Activated T-cell treated with anti-CD3 and anti-CD28 coated beads, Interleukin-2, amount 50 U/mL, for 72 hours (primary cell): ENCODE measurements at places on chromosomes 7 and 10.
A peak's percentile ranks its signal among the peaks of the same experiment; 100 is the strongest.

- DNase-seq: no peak
- H3K4me1 ChIP-seq: peaks cover 11% of the 10 kb centered on the region
- peaks cover 6% of the 10 kb centered on the region for H3K36me3 ChIP-seq
- no peak overlapping the region for H3K4me3 ChIP-seq
- no peaks in the 10 kb centered on the region for H3K27me3 ChIP-seq
- H3K27ac ChIP-seq: no peak overlapping the region
Observed at GRCh38 chr7:134723892-134724291, 55.5 kb upstream of the CALD1 start.

- H3K27ac ChIP-seq: no peak overlapping the region
- no peaks in the 10 kb centered on the region for H3K36me3 ChIP-seq
- no peak for DNase-seq
- H3K27me3 ChIP-seq: no peaks in the 10 kb centered on the region
- no peak overlapping the region for H3K4me3 ChIP-seq
Observed at GRCh38 chr7:85287106-85287825, 100.4 kb upstream of the SEMA3D start.

DNA sequence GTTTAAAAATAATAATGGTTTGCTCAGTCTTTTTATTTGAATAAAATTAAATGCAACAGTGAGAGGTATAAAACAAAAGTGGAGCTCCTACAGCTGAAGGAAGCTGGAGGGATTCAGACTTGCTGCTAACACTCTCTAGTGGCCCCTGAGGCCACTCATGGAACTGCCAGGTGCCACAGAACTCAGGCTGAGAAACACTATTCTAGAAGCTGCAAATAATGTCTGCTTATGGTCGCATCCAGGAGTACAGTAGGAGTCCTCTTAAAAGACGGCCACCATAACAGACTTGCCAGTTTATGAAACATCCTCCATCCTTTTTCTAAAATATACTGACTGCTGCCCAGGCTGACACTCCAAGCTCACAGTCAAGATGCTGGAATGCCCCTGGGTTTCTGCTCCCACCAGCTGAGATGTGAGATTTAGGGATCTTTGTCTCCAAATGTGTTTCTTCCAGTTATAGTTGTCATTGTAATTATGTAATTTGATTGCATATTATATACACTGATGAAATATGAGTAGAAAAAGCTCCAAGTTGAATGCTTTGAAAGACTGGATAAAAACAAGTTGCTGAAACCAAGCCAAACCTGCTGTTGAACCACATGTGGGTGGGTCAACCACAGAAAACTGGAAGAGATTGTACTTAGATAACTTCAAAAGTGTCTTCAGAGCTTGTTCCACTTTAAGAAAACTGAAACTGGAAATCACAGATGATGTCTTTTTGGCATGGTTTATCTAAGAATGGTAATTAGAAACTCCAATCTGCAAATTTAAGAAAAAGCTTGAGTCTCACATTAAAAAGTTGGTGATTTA, 213.7 kb upstream of the AOAH start:
- no peak overlapping the region for H3K27ac ChIP-seq
- no peaks in the 10 kb centered on the region for H3K4me1 ChIP-seq
- H3K36me3 ChIP-seq: peaks cover 70% of the 10 kb centered on the region
- no peak for DNase-seq

GRCh38 chr10:48437546-48437945, 131.1 kb downstream of the MAPK8 start:
- DNase-seq: no peak
- no peaks in the 10 kb centered on the region for H3K27me3 ChIP-seq
- no peak overlapping the region for H3K4me3 ChIP-seq

DNA sequence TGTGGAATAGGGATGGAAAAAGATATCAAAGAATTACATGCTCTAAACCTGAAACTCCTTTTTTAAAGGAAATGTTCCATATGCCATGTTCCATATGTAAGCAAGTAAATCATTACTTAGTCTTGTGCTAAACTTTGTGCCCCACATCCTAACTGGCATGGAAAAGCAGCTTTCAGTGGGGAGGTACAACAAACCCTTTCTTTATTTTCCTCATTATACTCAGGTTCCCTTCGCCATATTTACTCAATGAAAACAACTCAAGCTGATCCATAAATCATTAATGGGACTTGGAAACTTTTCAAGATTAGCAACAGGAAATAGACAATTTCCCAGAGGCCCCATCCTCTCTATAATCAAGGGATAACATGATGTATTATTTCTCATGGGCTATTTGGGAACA, 56.0 kb downstream of the GSAP start:
- no peak overlapping the region for H3K4me3 ChIP-seq
- H3K27ac ChIP-seq: no peak overlapping the region
- H3K27me3 ChIP-seq: peaks cover 4% of the 10 kb centered on the region
- H3K4me1 ChIP-seq: peaks cover 2% of the 10 kb centered on the region
- no peaks in the 10 kb centered on the region for H3K36me3 ChIP-seq

DNA sequence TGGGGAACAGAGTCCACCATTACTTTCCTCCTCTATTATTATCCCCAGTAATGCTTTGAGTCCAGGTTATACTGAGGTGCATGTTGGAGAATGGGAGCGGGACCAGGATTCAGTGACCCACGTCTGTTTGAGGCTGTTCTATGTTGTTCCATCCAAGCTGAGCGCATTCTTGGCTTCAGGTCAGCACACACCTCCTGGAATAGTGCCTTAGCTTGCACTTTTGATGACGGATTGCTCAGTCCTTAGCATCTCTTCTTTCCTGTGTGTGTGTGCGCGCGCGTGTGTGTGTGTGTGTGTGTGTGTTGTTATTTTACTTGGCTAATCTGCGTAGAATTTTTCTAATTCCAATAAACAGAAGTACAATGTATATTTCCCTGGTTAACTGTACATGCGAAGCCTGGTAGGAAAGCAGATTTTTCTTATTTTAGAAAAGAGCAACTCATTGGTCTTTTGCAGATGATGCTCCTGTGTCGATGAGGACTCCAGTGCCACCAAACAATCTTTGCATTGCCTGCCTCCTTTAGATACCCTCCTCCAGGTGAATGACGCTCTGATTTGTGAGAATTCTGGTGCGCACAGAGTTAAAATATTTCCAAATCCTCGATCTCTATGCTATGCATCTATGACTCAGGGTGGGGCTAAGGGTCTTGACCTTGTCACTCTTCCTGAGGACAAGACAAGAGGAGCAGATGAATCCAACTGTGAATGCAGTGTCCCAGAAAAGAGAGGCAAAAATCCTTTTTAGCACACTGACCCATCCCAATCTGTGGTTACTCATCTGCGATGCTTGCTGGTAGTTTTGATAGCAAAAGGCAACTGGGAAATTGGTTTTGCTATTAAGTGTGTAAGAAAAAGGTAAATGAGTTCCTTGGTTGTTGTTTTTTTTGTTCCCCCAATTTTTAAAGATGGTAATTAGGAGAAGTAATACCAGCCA, 13.3 kb upstream of the CELF2 start:
- peaks cover 12% of the 10 kb centered on the region for H3K4me1 ChIP-seq
- H3K27me3 ChIP-seq: peaks cover 44% of the 10 kb centered on the region
- no peaks in the 10 kb centered on the region for H3K36me3 ChIP-seq
- H3K27ac ChIP-seq: no peak overlapping the region
- DNase-seq: no peak

GRCh38 chr10:126661841-126662515, 8.5 kb downstream of the C10orf90 start:
- peaks cover 9% of the 10 kb centered on the region for H3K4me1 ChIP-seq
- no peak for DNase-seq
- no peak overlapping the region for H3K4me3 ChIP-seq
- no peaks in the 10 kb centered on the region for H3K36me3 ChIP-seq

- H3K36me3 ChIP-seq: no peaks in the 10 kb centered on the region
- H3K27ac ChIP-seq: no peak overlapping the region
- peaks cover 6% of the 10 kb centered on the region for H3K4me1 ChIP-seq
- no peaks in the 10 kb centered on the region for H3K27me3 ChIP-seq
- H3K4me3 ChIP-seq: no peak overlapping the region
Observed at GRCh38 chr7:133690740-133691139, 436.4 kb upstream of the LRGUK start.

DNA sequence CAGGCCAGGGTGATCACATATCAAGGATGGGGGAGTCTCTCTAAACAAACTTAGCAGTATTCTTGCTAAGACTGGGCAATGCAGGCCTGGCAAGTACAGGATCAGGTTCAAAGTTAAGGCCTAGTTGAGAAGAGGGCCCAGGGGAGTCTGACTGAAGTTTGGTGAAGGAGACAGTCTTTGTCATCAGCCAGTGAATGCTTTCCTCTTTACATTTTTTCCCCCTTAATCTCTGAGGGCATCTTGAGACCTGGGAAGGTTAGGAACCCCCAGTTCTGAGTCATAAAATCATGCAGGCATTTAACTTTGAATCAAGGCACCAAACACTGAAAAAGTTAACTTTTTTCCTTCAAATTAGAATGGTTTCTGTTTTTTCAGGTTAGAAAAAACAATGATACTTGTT, 311.5 kb downstream of the REEP3 start:
- H3K36me3 ChIP-seq: no peaks in the 10 kb centered on the region
- H3K4me3 ChIP-seq: no peak overlapping the region
- H3K27me3 ChIP-seq: peaks cover 6% of the 10 kb centered on the region
- H3K27ac ChIP-seq: no peak overlapping the region
- H3K4me1 ChIP-seq: no peaks in the 10 kb centered on the region

DNA sequence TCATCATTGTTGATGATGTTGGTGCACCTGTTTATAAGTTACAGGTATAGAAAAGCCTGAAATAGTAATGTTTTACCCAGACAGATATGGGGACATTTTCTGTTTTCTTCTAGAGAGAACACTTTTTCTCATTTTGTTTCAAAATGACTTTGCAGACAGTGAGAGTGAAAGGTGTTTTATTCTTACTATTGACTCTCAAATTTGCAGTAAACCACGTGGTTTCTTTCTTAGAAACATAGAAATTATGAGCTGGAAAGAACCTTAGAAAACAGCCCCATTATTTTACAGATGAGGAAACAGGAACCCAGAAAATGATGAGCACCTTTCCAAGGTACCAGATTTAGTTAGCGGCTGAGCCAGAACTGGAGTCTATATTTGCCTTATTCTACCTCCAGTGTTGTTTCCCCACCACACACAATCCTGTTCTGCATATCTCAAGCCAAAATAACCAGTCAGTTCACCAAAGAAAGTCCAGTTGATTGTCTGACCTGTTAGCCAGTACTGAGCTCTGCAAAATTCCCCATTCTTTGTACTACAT, 138.9 kb upstream of the AHR start:
- H3K27me3 ChIP-seq: peaks cover 10% of the 10 kb centered on the region
- peaks cover 56% of the 10 kb centered on the region for H3K4me1 ChIP-seq
- H3K27ac ChIP-seq: peak overlapping the region; percentile 97
- peaks cover 8% of the 10 kb centered on the region for H3K36me3 ChIP-seq

- no peak overlapping the region for H3K4me3 ChIP-seq
- DNase-seq: no peak
- no peak overlapping the region for H3K27ac ChIP-seq
- no peaks in the 10 kb centered on the region for H3K4me1 ChIP-seq
- H3K36me3 ChIP-seq: no peaks in the 10 kb centered on the region
Observed at GRCh38 chr10:69285699-69286098, 7.4 kb downstream of the HK1 start.

DNA sequence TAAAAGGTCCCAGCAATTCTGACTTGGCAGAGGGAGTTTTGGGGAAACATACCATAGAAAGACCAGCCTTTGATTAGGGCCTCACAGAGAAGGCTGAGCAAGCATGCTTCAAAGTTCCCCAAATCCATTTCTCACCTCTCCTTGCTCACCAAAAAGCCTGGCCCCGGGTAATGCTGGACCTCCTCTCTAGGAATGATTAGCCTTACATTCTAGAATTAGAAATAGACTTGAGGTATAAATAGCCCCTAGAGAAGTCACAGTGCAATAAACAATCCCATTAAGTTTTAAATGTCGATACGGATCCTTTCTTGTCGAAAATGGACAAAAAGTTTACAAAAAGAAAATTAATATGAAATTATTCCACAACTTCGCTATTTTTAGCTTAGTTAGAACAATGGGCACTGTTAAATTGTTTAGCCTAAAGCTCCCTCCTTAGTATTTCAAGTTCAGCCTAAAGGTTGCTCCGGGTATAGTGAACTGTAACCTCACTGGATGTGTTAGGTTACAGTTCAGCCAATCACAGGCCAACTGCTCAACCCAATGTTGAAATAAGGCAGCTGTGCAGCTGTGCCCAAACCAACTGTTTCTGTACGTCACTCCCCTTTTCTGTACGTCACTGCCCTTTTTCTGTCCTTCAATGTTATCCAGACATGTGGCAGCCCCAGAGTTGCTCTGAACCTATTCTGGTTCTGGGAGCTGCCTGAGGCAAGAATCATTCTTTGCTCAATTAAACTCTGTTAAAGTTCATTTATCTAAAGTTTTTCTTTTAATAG, 7.9 kb upstream of the GSDME start:
- no peaks in the 10 kb centered on the region for H3K4me1 ChIP-seq
- DNase-seq: no peak
- peaks cover 43% of the 10 kb centered on the region for H3K27me3 ChIP-seq
- no peak overlapping the region for H3K27ac ChIP-seq
- H3K36me3 ChIP-seq: peaks cover 5% of the 10 kb centered on the region

DNA sequence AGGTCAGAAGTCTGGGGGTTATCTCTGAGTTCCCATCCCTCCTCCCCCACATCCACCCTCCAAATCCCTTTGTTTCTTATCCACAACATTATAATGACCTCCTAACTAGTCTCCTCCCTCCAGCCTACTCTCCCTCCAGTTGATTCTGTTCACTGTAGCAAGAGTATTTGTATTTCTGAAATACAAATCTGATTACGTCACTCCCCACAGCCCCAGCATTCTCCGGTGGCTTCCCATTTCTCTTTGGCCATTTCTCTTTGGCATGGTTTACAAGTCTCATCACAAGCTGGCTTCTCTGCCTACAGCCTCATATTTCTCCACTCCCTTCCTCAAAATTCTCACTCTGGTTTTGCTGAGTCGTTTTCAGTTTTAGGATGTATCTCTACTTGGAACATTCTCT, 24.6 kb upstream of the MRPS33 start:
- H3K4me3 ChIP-seq: no peak overlapping the region
- no peaks in the 10 kb centered on the region for H3K4me1 ChIP-seq
- no peak overlapping the region for H3K27ac ChIP-seq
- no peaks in the 10 kb centered on the region for H3K36me3 ChIP-seq
- no peak for DNase-seq
- peaks cover 16% of the 10 kb centered on the region for H3K27me3 ChIP-seq

GRCh38 chr7:29915481-29916215, 74.0 kb downstream of the SCRN1 start:
- H3K4me1 ChIP-seq: no peaks in the 10 kb centered on the region
- no peak overlapping the region for H3K27ac ChIP-seq
- no peak for DNase-seq
- no peak overlapping the region for H3K4me3 ChIP-seq
- no peaks in the 10 kb centered on the region for H3K36me3 ChIP-seq

- H3K27ac ChIP-seq: no peak overlapping the region
- no peak for DNase-seq
- H3K4me1 ChIP-seq: no peaks in the 10 kb centered on the region
- H3K27me3 ChIP-seq: peaks cover 7% of the 10 kb centered on the region
Observed at GRCh38 chr10:76036962-76037361, 605.5 kb downstream of the LRMDA start.
